IPS DF 6.9 (cell line): ENCODE measurements at places on chromosomes 12 and 14.

DNA sequence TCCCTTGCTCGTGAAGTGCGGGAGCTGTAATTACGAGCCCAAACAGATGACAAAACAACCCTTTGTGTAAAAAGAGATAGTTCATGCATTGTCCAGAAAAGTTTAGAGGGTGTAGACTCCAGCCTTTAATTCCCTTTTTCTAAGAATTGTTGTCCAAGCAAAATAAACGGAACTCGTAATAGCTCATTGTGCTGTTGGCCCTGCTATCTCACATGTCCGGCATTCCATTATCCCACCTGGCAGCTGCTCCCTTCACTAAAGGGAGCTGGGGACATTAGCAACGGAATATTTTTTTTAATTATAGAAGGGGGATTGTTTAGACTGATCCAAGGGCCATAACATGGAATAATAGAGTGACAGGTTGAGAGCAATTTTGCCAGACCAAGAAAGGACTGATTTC, 277.5 kb upstream of the TBX3 start:
- no peak for DNase-seq

DNA sequence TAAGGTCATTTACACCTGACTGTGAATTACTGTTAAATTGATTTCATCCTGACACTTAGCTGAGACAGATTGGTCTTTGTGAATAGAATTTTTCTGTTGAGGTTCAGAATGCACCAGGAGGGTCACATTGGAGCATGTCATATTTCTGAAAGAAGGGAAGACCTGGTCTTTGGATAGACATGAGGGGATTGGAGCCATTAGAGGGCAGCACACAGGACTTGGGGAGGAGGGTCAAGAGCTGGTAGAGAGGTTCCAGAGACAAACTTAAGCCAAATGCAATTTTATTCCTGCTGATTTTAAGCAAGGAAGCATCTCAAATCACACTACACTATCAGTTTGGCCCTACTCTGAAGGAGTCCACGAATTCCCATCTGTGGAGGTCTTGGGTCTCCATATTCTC, 41.1 kb downstream of the GUCY2C start:
- no peak for DNase-seq

GRCh38 chr12:125284087-125284486, 218.9 kb downstream of the AACS start:
- no peak for DNase-seq

DNA sequence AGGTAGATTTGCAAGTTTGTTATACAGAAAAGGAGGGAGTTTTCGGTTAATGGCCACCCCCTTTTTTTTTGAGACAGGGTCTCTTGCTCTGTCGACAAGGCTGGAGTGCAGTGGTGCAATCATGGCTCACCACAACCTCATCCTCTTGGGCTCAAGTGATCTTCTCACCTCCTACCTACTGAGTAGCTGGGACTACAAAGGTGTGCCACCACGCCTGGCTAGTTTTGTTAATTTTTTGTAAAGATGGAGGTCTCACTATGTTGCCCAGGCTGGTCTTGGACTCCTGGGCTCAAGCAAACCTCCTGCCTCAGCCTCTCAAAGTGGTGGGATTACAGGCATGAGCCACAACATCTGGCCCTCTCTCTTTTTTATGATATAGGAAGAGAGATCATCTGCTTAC, 94.6 kb downstream of the CDK17 start:
- DNase-seq: no peak

DNA sequence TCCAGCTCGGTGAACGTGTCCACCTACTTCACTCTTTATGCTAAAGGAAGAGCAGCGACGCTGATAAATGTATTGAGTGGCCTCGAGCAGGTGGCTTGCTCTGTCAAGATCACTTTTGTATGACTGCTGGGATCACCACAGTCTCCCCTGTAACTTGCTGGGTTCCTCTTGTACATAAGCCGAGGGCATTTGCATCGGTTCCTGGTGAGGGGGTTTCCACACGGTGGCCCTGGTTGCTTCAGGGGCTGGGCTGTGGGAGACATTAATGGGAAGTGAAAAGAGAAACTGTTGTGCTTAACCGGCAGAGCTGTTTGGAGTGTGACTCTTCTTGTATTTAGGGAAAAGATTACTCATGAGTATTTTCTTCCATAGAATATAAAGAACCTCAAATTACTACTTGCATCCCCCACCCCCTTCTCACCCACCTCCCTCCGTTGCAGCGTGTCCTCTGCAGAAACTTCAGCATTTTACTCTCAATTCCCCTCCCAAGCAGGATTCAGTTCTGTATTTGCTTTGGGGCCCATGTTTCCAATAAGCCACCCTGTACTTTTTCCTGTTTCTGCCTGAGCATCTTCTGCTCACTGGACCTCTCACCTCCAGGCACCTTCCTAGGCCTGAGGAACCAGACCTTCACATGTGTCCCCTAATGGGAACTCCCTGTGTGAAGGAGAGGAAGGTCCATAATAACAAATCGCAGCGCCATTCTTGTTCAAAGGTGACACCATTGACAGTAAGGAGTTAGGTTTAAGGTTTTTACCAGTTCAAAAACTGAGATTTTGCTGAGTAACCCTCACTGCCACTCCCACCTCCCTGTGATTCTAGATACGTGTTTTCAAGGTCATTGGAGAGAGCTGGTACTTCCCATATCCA, 187.0 kb downstream of the ETV6 start:
- DNase-seq: no peak

GRCh38 chr12:12181511-12181910, 85.3 kb downstream of the LRP6 start:
- DNase-seq: no peak

DNA sequence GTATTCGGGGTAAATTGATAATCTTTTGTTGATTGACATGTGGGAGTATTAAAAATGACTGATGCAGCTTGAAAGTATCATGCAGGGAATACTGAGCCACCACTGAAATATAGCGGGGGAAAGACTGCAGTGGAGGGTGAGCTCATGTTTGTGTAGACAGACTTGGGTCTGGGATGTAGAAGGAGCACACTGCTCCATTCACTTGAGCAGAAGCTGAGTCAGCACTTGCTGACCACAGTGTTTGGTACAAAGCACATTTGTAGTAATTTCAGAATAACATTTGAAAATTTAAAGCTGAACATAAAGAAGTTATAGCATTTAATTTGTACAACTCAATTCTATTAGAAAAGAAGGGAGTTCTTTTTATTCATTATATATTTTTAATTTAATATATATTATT, 304.3 kb upstream of the PRICKLE1 start:
- DNase-seq: no peak

GRCh38 chr12:89344862-89345202, 7.5 kb downstream of the DUSP6 start:
- no peak for DNase-seq

DNA sequence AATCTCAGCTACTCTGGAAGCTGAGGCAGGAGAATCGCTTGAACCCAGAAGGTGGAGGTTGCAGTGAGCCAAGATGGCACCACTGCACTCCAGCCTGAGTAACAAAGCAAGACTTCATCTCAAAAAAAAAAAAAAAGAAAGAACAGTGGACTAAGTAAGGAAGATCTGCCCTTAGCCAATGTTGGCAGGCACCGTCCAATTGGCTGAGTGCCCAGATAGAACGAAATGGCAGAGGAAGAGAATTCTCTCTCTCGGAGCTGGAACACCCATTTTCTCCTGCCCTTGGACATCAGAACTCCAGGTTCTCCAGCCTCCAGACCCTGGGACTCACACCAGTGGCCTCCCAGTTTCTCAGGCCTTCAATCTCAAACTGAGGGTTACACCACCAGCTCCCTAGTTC, 49.9 kb downstream of the ESR2 start:
- no peak for DNase-seq

GRCh38 chr14:92121207-92121669, 268 bp downstream of the NDUFB1 start:
- no peak for DNase-seq

DNA sequence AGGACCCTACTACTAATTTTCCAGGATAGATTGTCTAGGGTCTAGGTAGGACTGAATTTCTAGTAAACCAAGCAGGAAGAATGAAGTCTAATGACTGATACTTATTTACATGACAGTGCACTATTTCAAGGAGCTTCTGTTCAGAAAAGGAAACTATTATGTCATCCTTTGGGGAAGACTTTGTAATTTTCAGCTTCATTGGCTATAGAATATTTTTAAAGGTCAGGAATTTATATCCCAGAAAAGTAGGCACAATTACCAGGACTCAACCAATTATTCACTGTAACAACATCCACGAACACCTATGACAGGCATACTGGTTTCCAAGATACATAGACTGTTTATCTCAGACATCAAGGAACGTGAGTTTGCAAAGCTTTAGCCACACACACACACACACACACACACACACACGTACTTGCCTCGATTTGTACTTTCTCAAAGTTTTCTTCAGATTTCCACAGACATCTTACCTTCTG, 23.2 kb downstream of the OR6S1 start:
- no peak for DNase-seq

GRCh38 chr14:53310412-53310811, 157.3 kb upstream of the DDHD1 start:
- DNase-seq: no peak

DNA sequence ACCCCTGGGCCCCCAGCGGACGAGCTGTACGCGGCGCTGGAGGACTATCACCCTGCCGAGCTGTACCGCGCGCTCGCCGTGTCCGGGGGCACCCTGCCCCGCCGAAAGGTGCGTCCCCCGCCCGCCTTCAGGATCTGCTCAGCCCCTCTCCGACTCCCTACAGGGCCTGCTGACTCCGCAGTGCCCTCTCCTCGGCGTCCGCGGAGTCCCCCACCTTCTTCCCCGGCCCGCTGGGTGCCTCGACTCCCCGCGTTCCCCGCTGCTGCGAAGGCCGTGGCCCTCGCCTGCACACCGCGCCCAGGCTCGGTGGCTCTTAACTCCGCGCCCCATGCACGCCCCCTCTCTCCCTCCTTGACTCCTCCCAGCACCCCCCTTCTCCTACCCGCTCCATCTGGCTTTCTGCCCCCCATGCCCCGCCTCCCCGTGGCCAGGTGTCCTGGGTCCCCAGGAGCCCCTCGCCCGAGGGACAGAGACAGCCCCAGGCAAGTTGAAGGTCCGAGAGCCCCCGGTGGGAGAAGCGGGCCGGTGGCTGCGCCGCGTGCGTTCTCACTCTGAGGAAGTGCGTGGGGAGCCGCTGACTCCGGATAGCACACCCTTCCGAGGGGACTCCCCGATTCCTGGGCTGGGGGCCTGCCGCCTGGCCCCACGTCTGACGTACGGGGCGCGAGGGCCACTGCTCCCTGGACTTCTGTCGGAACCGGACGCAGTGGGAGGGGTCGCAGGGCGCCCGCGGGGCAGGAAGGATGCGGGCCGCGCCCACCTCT, 594 bp downstream of the TAMALIN start:
- no peak for DNase-seq
